CD8-positive, alpha-beta memory T cell (primary cell): ENCODE measurements at places on chromosomes 5 and 9. TPM values are rescaled to one million over a fixed set of nuclear protein-coding genes. Genes with fewer than 3 reads are reported as not detected.

DNA sequence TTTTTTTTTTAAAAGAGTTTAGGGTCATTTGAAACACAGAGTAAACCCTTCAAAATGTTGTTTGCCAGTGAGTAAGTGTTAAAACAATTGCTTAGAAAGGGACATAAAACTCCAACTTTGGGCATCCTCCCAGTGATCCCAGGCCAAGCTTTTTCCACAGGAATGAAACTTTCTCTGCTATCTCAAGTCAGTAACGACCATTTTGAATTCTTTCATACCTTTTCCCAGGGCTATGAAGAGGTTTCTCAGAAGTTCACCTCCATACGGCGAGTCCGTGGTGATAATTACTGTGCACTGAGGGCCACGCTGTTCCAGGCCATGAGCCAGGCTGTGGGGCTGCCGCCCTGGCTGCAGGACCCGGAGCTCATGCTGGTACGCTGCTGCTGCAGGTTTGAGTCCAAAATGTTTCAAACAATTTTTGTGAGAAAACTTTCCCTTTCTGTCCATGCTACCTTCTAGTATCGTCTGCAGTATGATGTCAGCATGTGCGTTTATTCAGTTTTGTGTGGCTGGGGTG lies 16.8 kb downstream of the OTULIN start:
- DNase-seq: no peak

Gene WWC1
- 1.8 TPM for total RNA-seq

Gene SLC1A1
- total RNA-seq: 0.09 TPM

Gene ADCY2
- not detected for total RNA-seq

Gene VCAN
- total RNA-seq: 0.24 TPM
